Colonic mucosa (tissue), 4 donors: ENCODE measurements at places on chromosomes 3 and 15. TPM values are rescaled to one million over a fixed set of nuclear protein-coding genes. Genes with fewer than 3 reads are reported as not detected.

ZXDC gene
- 28.5 TPM for total RNA-seq

- no peak for DNase-seq
These were observed 315.1 kb upstream of the PROK2 start for GRCh38 chr3:72100080-72100511.

DNA sequence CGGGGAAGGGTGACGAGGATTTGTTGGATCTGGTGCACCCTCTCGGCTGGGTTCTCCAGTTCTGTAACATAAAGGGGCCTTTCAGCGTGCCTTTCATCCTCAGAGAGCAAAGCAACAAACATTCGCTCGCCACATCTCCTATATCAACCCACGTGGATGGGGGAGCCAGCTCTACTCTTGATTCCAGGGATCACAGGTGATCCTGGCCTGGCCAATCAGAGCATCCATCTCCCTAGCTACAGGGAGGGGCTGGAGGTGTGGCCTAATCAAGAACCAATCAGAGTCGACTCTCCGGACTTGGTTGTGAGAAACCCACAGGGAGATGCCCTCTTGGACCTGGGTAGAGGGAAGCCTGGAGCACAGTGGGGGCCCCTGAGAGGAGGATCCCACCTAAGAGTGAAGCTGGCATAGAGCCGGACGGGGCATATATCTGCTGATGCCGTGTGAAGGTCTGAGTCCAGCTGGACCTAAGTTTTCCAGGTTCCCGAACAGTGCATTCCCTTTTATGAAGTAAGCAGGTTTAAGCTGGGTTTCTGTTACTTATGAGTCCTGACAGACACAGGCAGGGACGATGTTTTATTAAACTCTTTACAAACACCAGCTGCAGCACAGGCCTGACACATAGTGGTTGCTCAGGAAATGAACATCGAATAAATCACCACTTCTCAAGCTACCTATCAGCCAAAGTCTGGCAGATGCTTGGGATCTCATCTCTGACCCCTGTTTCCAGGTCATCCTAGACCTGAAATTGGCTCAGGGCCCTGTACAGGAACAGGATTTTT lies 50.7 kb upstream of the RAD18 start:
- DNase-seq: no peak

ALPK3 gene
- total RNA-seq: 0.74 TPM

- no peak for DNase-seq
These were observed 9.2 kb downstream of the SHQ1 start for GRCh38 chr3:72839057-72839456.

GRCh38 chr15:67190326-67190725 lies 64.1 kb downstream of the AAGAB start:
- DNase-seq: no peak

- no peak for DNase-seq
These were observed 11.7 kb downstream of the DUOX2 start for GRCh38 chr15:45102226-45102625.

- no peak for DNase-seq
These were observed 48.7 kb upstream of the CPB1 start for GRCh38 chr3:148778926-148779325.

PP2D1 gene
- total RNA-seq: not detected

DNA sequence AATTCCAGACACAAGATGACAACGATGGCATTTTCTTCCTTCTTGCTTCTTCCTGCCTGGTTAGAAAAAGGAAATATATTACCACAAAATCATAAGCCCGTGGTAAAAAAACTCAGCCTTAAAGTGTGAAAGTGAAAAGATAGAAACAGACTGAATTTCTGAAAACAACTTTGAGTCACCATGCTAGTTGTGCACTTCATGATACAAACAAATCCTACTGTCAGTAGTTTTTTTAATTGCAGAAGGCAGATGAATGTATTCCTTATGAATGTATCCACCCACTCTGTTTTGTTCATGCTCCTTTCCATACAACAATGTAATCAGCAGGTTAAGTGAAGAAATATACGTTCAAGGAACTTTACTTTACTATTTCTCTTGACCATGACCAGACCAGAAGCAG lies 1144.7 kb downstream of the OTOL1 start:
- no peak for DNase-seq

LRIG1 gene
- 57.5 TPM for total RNA-seq

KNSTRN gene
- total RNA-seq: 51.2 TPM

GRCh38 chr3:63940389-63940757 lies 28.2 kb upstream of the SCAANT1 start:
- no peak for DNase-seq

GRCh38 chr3:44969154-44969827 lies 6.7 kb downstream of the ZDHHC3 start:
- no peak for DNase-seq

ATP13A4 gene
- 11.0 TPM for total RNA-seq

- DNase-seq: no peak
These were observed 53.5 kb downstream of the ZBTB38 start for GRCh38 chr3:141421639-141422319.

DNA sequence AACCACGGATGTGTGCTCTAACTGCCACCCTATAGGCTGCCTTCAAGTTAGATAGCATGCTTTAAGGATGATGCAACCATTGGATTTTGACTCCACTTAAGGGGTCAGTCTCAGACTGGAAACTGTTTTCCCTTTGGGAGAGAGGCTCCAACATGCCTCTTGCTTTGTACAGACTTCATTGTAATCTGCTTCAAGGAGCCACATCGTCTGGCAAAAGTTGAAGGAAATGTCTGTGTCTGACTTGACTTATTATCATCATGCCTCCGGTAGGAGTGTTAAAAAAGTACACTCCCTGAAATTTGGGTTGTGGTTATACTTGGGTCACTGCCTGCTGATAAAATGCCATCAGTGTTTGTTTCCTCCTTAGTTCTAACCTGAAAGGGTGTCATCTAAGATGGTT lies 245.4 kb upstream of the CDIN1 start:
- no peak for DNase-seq

DISP2 gene
- 16.3 TPM for total RNA-seq

GRCh38 chr3:43010638-43011037 lies 31.5 kb downstream of the GASK1A start:
- no peak for DNase-seq

DNA sequence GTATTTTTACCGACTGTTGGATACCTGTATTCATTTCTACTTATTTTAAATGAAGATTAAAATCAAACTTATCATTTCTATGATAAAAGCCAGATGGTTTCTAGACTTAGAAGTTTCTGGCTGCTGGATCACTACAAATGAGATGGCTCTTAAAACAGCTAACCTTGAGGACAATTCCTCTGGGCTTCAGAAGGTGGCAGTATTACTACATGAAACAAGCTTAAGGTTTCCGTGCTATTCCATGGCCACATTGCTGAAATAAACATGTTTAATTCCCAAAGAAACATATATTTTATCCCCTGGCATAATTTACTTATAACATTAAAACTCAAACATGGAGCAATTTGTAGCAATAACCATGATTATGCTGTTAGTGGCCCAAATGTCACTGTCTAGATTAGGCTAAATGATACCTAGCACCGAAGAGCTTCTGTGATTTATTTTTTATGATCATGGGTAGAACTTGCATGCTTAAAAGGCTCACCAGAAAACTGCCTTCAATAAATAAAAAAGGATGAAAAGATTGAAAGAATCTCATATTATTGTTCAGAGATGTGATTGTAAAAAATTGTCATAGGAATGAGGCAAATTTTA lies 204.0 kb upstream of the NANOGP8 start:
- no peak for DNase-seq

- no peak for DNase-seq
These were observed 29.7 kb downstream of the PRR23E start for GRCh38 chr3:127222664-127223063.

CASR gene
- 0.16 TPM for total RNA-seq

GRCh38 chr3:53217175-53217574 lies 38.6 kb downstream of the TKT start:
- DNase-seq: no peak

CPN2 gene
- not detected for total RNA-seq

FBXL22 gene
- total RNA-seq: 4.4 TPM

FRMD5 gene
- 3.4 TPM for total RNA-seq

GRCh38 chr15:52281085-52282035 lies 14.2 kb downstream of the MYO5C start:
- no peak for DNase-seq

DNA sequence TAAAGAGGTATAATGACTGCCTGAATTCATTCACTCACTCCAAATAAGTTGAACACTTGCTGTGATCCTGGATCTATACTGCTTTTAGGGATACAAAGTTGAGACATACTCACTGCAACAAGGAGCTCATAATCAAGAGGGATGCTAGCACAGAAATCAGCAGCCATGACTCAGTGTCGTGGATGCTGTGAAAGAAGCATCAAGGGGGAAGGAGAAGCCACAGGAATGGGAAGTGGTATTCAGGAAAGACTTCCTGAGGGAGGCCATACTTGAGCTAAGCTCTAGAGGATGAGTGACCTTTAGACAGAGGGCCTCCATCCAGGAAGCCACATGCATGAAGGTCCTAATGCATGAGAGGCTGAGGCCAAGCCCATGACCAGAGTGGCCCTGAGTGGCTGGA lies 245.7 kb upstream of the RORA start:
- DNase-seq: no peak

GRCh38 chr3:32583708-32584107 lies 13.1 kb upstream of the DYNC1LI1 start:
- no peak for DNase-seq

DNA sequence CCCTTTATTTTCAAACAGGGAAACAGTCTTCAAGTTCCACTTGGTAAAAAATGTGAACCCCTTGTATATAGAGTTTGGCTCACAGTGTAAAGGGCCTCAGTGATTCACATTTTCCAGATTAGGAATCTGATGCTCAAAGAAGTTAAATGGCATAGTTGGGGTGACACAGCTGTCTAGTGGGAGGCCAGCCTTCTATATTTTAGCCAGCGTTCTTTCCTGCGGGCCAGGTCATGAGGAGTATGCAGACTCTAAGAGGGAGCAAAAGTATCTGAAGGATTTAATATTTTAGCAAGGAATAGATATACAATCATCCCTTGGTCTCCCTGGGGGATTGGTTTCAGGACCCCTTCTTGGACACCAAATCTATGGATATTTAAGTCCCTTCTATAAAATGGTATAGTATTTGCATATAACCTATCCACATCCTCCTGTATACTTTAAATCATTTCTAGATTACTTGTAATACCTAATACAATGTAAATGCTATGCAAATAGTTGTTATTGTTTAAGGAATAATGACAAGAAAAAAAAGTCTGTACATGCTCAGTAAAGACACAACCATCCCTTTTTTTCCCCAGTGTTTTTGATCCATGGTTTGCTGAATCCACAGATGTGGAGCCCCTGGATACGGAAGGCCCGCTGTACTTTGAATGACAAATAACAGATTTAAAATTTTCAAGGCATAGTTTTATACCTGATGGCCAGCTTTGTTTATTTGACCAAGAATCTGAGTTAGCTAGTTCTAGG lies 7.0 kb downstream of the B2M start:
- no peak for DNase-seq

CHRD gene
- 2.0 TPM for total RNA-seq

GOLGA8T gene
- total RNA-seq: 0.16 TPM

GRCh38 chr15:39583596-39584265 lies 2.9 kb downstream of the THBS1 start:
- peak; percentile 85 for DNase-seq

FSIP1 gene
- total RNA-seq: 4.1 TPM

DNA sequence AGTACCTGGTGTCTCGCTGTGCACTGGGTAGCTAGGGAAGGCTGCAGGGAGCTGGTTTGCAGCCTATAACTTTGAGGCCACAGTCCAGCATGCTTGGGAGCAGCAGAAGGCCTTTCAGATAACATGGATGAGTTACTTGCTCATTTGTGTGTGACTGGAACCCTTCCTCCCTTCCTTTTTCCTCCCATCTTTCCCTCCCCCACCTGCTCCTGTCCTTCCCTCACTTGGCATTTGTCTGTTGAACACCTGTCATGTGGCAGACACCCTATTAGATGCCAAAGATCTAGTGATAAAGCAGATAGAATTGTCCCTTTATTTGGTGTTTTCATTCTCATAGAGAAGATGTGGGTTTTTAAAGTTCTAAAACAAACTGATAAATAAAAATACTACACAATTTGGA lies 71.6 kb downstream of the LRTM1 start:
- no peak for DNase-seq

DNA sequence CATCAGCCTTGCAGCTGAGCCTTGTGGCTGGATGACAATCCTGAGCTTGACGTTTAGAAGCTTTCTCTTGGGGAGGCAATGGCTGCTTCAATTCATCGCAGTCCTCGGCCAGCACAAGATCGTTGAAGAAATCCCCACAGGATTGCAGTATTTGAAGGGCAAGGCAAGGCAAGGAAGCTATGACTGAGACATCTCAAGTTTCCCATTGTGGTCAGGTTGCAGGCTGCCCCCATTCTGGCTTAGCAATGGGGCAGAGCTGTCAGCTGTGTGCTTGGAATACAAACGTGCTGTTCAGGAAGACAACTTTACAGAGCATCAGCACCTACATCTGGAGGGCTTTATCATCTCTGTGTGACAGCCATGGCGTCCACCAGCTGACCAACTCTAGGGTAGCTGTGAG lies 275.9 kb upstream of the TBL1XR1 start:
- no peak for DNase-seq

DNA sequence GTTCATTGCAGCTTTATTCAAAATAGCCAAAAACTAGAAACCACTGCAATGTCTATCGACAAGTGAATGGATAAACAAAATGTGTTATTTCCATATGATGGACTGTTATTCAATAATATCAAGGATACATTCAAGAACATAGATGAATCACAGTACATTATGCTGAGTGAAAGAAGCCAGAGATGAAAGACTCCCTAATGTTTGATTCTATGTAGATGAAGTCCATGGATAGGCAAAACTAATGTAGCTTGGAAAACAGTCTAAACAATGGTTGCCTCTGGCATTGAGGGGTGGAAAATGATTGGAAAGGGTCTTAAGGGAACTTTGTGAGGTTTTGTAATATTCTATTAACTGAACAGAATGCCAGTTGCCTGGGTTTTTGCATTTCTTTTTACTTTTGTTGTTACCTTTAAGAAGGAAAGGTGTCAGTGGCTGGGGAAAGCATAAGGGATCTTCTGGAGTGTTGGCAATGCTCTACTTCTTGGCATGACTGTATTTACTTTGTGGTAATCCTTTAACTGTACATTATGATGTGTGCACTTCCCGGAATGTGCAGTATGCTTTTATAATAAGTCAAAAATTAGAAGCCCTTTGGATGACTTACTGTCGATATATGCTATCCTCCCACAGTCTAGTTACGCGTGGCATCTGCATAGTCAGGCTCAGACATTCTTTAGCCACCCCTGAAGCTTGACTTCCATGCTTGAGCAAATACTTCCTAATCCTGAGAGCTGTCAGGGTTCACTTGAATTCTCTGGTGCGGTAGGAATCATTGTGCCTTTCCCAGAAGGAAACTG lies 20.5 kb upstream of the ATP10A start:
- no peak for DNase-seq

DNA sequence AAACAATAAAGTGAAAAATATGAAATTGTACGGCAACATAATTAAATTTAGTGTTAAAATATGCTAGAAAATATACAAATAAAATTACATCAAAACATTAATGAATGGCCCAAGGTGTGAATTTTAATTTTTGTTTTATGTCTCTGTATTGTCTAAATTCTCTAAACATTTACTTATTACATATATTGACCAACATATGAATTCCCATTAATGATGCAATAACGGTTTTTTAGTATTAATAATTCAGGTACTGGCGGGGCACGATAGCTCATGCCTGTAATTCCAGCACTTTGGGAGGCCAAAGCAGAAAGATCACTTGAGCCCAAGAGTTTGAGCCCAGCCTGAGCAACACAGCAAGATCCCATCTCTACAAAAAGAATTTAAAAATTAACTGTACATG lies 20.6 kb upstream of the XRN1 start:
- DNase-seq: no peak

- no peak for DNase-seq
These were observed 283.5 kb downstream of the CHL1 start for GRCh38 chr3:480070-480469.

- DNase-seq: no peak
These were observed 22.0 kb upstream of the GNB5 start for GRCh38 chr15:52213206-52213605.

TRIM42 gene
- not detected for total RNA-seq
